ENCODE measurements at places on chromosomes 4 and X. TPM values are rescaled to one million over a fixed set of nuclear protein-coding genes. Genes with fewer than 3 reads are reported as not detected.

DNA sequence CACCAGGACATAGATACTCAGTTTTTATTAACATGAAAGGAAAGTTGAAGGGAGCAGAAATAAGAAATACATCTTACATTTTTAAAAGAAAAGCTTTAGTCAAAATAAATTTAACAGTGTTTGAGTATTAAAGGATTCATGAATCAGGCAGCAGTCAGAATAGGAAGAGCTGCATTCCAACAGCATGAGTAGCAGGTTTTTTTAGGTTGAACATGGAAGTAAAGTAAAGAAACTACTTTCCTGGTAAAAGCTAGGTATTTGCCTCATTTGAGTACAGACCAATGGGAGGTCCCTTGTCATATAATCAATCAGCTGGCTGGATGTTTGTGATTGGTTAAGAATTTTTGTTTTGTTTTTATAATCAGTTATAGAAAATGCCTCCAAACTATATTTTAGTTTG is 645.9 kb upstream of the INTU start:
- DNase-seq: peak; percentile 77

- no peak for DNase-seq
Measured at GRCh38 chrX:69028006-69028760, 137.1 kb downstream of the PJA1 start.

DNA sequence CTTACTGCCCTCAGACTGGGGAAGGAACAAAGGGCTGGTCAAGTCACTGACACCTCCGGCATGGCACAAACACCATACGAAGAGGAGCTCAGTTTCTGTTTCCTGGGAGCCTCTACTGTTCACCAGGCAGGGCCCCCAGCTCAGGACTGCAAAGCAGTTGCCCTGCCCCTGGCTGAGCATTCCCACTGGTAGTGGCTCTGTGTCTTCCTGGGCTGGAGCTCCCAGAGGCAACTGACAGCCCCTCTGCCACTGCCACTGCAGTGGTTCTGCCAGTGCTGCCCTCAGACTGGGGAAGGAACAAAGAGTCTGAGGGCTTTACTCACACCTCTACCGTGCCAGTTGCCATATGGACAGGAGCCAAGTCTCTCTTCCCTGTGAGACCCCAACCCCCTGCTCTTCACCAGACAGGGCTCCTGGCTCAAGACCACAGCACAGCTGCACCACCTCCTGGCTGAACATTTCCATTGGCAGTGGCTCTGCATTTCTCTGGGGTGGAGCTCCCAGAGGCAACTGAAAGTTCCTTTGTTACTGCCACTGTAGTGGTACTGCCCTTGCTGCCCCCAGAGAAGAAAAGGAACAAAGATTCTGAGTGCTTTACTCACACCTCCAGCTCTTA is 67.9 kb downstream of the SMARCA5 start:
- DNase-seq: no peak

DNA sequence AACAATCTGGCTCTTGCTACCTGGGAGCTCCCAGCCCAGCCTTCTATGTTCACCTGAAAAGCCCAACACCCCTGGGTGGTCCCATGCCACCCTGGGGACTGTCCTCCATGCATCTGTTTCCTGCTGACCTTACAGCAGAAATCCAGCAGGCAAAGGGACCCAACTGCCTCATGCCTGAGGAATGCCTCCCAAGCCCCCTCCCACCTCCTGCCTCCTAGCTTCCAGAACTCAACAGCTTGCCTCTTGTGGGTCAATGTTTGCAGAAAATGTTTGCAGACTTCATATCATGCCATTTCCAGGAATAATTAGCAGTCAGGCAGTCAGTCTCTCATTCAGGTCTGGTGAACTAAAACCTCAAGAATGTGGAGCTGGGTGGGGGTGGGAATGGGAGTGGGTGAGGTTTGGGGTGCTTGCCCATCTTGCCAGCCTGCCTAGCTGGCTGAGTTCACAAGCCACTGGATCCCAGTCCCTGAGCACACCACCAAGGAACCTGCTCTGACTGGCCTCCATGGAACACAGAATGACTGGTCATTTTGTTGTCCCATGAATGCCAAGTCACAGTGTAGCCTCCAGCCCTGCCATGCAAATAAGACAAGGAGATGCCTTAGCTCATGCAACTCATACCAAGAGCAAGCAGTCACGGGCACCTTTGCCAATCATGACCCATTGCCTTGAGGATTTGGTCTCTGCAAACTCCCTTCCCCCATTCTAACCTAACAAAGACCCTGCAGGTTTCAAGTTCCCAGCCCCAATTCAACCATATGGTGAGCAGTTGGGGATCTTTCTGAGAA is 12.1 kb upstream of the PLAC1 start:
- peak; percentile 81 for DNase-seq

GRCh38 chr4:186758929-186759682 is 35.5 kb upstream of the FAT1 start:
- DNase-seq: no peak

- DNase-seq: no peak
Measured at GRCh38 chr4:189126040-189126439, 814.6 kb upstream of the FRG1 start.

GRCh38 chr4:24671849-24672248 is 87.5 kb upstream of the DHX15 start:
- no peak for DNase-seq

DNA sequence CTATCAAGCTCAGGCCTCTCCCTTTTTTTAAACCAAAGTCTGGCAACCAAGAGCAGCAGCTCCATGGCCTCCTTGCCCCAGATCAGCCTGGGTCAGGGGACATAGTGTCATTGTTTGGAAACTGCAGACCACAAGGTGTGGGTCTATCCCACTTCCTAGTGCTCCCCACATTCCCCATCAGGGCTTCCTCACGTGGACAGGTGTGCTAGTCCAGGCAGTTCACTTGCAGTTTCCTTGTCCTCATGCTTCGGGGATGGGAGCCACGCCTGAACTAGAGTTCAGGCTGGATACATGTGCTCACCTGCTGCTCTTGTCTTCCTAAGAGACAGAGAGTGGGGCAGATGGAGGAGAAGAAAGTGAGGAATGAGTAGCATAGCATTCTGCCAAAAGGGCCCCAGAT is 21.5 kb downstream of the SLC34A2 start:
- no peak for DNase-seq

- DNase-seq: no peak
Measured at GRCh38 chr4:113050371-113050755, 910 bp downstream of the ANK2 start.

GRCh38 chr4:165493359-165493758 is 114.6 kb downstream of the CPE start:
- DNase-seq: peak; percentile 50

Gene MAEA
- 44.8 TPM for total RNA-seq

Gene CCDC160
- not detected for total RNA-seq

Gene ZDHHC15
- total RNA-seq: not detected

Gene NXF2
- not detected for total RNA-seq

Gene P2RY4
- total RNA-seq: 0.13 TPM

Gene PCDH19
- total RNA-seq: under 0.01 TPM

Gene TREX2
- total RNA-seq: 5.5 TPM
